Activated naive CD8-positive, alpha-beta T cell treated with anti-CD3 and anti-CD28 coated beads, Interleukin-2, amount 50 U/mL, for 24 hours (primary cell): ENCODE measurements at places on chromosomes 7 and 10.
A peak's percentile ranks its signal among the peaks of the same experiment; 100 is the strongest.

- no peak for DNase-seq
Observed at GRCh38 chr7:46654546-46655443, 733.7 kb upstream of the IGFBP3 start.

DNA sequence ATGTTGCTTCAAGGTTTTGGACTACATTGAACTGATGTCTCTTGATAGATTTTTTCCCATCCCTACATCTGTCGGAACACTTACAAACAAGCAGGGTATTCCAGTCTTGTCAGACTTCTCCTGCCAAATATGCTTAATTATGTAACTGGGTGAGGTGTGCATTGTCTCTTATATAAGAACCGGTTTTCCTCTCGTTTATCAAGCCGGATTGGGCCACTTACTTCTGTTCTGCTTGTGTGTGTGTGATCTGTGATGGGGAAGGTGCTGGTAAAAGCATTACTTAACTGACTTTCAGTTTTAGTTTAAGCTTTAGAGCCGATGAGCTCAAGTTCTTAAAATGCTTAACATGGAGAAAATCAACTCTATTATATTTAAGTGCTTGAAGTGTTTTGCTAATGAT, 57.9 kb downstream of the OTUD1 start:
- no peak for DNase-seq

- DNase-seq = peak; percentile 80
Observed at GRCh38 chr10:128047351-128047750, 78.9 kb downstream of the MKI67 start.

DNA sequence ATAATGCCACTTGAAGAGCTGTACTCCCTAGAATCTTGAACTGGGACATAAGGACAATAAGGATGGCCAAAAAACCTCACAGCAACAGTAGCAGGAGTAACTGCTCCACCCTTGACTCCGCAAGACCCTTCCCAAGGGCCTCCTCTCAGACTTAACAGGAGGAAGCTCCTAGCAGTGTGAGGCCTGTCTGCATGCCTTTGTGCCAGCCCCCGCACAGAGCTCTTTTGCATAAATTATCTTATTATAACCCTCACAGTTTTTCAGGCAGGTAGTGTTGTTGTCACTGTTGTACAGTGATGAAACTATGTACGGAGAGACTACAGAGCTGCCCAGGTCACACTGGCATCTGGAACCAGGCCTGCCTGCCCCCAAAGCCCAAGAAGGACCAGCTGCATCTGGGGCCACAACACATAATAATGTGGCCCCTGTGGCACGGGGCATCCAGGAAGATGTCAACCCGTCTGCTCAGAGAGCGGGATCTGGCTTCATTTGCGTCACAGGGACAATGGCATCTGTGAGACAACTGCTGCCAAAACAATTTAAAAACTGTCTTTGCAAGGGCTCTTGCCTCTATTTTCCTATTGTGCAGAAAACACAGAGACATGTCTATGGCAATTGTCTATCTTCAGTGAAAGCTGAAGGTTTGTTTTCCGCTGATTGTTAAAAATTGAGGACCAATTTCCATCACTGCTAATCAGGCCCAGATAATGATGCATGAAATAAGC, 249.3 kb upstream of the GRB10 start:
- DNase-seq = no peak

- DNase-seq = no peak
Observed at GRCh38 chr7:45367026-45367425, 207.1 kb upstream of the ADCY1 start.

DNA sequence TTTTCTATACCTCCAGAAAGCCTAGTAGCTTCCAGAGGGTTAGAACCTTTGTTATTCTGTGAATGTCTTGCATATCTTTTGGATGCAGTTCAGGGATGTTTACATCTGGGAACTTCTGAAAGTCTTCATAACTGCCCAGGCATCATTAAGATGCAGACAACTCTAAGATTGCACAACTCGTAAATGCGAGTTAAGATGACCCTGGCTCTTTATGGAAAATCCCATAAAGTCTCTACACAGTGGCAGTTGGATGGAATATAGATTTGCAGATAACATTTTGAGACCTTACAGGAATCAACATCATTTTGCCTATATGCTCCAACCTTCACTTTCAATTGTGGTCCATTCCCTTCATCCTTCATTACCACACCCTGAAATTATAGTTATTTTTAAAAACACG, 151.7 kb downstream of the CREB5 start:
- no peak for DNase-seq

- DNase-seq = no peak
Observed at GRCh38 chr7:123770378-123770777, 21.6 kb upstream of the WASL start.

GRCh38 chr7:22339725-22340390, 17.1 kb downstream of the RAPGEF5 start:
- no peak for DNase-seq
